ENCODE measurements at places on chromosomes 12 and 14.

GRCh38 chr12:89200217-89200616, 152.1 kb downstream of the DUSP6 start:
- DNase-seq, result no peak

DNA sequence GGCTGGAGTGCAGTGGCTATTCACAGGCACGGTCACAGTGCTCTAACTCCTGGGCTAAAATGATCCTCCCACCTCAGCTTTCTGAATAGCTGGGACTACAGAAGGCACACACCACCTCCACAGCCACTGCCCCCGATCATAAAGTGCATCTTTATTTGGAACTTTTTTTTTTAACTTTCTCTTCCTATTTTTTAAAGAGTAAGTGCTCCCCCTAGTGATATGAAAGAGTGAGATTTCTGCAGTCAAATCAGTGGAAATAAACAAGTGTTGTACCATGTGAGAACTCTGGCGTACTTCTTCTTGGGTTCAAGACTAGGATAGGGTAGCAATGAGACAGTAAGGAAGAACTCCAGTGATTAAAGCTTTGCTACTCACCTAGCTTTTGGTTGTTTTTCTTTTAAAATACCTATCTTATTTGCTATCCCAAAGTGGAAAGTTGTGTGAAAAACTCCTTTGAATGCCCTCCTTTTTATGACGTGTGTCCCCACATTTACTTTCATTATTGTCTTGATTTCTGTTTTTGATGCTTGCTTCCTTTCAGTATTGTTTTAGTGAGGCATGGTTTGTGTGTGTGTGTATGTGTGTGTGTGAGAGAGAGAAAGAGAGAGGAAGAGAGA, 6.6 kb downstream of the PPP4R4 start:
- no peak for DNase-seq

DNA sequence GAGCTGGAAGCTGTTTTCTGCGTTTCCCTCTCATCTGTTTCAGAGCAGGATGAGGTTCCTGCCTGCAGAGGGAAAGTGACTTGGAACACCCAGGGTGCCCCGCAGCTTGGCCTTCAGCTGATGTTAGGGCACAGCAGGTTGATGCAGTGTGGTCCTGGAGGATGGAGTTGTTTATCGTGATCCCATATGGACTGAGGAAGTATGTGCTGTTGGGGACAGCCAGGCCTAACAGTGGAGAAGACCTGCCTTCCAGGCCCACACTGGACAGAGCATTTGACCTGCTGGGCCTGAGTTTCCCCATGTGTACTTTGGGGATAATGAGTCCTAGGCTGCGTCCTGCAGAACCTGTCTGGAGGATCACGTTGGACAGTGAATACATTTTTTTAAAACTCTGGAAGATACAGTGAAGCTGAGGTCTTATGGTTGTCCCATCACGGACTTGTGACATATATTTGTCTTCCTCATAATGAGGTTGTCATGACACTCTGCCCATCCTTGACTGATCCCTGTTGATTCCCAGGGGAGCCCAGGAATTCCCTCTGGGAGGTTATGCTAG, 12.8 kb downstream of the SERPINA1 start:
- DNase-seq, result no peak

DNA sequence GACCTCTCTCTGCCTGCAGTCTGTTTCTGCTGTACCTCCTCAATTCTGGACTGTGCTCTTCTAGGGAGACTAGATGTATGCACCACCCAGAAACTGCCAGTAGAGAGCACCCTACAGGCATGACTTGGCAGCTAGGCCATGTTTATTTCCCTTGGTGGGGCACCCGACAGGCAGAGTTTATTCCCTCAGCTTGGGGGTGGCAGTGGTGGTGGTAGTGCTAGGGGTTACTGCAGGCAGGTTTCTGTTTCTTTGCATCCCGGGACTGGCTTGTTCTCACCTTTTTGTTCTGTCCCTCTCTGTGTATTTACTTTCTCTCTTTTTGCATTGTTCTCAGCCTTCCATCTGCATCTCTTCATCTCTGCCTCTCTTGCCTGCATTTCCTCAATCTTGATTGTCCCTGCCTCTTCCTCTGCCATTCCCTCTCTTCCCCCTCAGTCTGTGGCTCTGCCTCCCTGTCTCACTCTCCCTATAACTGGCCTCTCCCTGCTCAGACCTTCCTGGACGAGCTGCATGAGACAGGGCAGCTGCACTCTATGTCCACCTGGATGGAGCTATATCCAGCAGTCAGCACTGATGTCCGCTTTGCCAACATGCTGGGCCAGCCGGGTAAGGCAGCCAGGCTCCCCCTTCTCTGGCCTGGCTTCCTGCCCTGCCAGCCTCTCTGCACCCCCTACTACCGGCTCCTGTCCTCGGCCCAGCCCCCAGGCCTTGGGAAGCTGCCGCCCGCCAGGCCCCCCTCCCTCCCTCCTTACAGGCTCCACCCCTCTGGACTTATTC, 13.8 kb downstream of the PRPF40B start:
- no peak for DNase-seq

DNA sequence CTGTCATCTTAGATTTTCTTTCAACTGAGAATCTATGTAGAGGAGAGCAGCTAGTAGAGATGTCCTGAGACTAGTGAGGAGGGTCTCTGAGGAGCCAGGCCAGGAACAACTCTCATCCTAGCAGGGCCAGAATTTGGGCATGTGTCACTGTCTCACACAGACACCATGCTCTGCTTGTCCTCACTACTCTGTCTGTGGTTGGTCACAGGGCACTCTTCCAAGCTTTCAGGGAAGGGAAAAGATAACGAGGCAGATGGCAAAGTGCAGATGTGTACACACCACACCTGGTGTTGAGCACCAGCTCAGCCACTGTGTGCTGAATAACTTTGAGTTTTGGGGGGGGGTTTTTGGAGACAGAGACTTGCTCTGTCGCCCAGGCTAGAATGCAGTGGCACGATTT, 2.5 kb downstream of the SSPN start:
- DNase-seq, result no peak

DNA sequence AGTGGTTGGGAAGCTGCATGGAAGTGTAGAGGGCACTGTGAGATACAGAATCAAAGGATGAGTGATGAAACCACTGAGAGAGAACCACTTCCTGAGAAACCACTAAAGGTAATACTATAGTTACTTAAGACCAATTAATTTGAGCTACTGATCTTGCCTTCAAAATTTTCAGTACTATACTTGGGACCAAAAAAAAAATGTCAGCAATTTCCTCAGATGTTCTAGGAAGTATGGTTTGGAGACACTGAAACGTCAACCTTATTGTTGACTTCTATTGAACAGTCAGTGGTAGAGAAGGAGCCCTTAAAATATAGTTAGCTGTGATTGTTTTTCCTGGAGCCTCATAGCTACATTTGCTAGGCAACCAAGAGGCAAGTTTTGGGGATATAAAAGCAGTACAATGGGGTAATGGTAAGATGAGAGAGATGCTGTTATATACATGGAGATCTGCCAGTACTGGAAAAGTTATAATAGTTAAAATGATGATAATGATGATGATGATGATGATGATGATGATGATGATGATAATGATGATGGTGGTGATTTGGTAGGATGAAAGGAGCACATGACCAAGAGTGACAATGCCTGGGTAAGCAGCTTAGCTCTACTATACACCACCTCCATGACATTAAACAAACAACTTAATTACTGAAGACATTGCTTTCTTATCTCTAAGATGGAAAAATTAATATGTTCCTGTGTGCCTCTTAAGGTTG, 300.9 kb upstream of the G2E3 start:
- DNase-seq, result no peak

GRCh38 chr12:25775968-25776367, 182.5 kb upstream of the RASSF8 start:
- no peak for DNase-seq

DNA sequence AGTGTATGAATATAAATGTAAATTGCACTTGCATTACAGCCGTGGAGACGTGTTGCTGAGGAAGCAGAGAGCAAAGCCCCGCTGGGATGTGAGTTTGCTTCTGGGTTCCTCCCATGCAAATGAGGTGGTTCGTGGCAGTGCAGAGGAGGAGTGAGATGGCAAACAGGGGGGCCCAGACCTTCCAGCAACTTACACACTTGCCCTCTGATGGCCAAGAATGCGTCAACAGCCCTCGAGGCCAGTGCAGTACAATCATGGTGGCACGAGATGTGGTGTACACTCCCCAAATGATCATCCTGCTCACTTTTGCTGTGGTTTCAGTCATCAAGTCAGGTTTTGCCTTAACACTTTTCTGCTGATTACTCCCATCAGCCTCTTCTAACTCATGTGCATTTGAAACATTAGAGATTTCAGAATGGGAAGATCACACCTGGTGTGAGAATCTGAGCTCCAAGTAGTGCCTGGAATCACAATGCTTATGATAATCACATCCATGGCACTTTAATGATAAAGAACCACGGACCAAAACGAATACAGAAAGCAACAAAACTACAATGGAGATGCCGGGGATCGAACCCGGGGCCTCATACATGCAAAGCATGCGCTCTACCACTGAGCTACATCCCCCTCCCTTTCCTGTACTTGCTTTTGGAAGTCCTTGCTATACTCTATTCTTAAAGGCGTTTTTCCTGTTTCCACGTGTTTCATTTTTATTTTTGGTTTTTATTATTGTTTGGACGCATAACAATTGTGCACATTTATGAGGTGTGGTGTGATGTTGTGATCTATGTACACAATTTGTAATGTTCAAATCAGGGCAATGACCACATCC, 7.0 kb upstream of the UBC start:
- DNase-seq, result no peak

DNA sequence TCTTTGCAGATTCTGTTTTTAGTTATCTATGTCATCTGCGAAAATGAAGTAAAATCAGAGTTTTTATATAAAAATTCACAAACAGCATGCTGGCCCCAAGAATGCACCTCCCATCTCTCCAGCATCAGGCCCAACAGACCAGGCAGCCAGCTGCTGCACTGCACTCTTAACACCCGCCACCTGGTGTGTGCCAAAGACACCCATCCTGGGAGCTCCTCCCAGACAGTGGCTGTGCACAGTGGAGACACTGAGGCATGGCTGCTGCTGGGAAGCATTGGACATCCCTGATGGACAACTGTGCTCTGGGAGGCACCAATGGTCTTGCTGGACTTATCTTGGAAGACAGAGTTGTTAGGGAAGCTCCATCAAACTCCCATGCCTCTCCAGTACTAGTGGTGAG, 817.2 kb downstream of the TMEM121 start:
- DNase-seq, result no peak

DNA sequence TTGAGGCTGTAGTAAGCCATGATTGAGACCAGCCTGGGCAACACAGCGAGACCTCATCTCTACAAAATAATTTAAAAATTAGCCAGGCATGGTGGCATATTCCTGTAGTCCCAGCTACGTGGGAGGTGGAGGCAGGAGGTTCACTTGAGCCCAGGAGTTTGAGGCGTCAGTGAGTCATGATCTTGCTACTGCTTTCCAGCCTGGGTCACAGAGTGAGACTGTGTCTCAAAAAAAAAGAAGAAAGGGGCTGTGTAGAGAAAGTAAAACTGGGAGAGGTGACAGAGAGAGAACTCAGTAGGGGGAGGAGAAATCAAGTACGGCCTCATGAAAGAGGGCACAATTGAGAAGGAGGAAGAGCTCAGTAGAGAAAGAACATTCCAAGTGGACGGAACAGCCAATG, 12.4 kb downstream of the TECPR2 start:
- no peak for DNase-seq

DNA sequence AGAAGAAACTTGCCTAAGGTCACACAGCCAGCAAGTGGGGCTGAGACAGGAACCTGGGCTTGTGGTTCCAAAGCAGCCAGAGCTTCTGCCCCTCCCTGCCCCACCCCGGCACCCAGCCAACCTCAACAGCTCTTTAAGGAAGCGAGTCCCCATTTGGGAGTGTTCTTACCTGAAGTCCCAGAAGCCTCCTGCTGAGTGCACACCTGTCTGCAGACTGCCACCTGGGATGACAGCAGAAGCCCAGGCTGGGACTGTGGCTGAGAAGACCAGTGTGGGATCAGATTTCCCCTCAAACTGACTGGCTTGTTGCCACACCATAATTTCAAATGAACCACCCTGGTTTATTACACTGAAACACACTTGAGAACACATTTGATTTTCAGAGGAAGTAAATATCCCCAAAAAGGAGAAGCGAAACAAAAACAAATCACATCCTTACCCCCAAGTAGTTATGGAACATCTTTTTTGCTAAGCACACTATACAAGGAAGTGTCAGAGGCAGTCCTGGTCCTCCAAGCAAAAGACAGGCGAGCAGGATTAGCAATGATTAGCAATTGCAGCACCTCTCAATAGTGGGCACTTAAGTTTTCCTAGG, 6.3 kb upstream of the RIN3 start:
- no peak for DNase-seq

DNA sequence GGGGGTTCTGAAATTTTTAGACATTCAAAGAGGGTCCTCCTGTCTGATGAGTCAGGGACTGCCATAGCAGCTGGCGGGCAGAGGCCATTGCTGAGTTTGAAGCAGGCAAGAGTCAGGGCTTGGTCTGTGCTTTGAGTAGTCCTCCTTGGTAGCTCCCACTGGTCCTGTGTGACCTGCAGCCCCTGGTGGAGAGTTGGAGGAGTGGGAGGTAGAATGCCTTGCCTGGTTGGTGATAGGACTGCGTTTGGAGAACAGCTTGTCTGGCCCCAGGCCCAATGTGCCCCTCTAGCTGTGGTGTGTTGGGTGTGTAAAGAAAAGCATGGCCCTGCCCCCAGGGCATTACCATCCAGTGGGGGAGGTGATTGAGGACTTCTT, 116.7 kb downstream of the BEGAIN start:
- no peak for DNase-seq

DNA sequence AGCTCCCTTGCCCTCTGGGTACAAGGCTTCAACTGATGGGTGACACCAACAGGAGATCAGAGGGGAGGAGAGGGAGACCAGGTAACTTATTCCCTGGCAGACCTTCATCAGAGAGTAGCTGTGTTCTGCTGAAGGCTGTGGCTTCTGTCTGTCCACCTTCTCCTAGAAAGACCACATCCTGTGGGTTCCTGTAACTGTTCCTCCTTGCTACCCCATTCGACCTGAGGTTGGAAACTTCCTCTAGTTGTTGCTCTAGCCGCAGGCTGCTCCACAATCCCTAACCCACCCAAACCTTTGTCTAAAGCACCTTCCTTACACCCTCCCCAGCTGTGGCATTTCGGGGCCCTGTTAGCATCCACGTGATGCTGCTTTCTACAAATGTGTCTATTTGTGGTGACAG, 454.2 kb downstream of the DPF3 start:
- DNase-seq, result no peak

- no peak for DNase-seq
Observed at GRCh38 chr12:3238196-3238595, 161.0 kb downstream of the TSPAN9 start.

DNA sequence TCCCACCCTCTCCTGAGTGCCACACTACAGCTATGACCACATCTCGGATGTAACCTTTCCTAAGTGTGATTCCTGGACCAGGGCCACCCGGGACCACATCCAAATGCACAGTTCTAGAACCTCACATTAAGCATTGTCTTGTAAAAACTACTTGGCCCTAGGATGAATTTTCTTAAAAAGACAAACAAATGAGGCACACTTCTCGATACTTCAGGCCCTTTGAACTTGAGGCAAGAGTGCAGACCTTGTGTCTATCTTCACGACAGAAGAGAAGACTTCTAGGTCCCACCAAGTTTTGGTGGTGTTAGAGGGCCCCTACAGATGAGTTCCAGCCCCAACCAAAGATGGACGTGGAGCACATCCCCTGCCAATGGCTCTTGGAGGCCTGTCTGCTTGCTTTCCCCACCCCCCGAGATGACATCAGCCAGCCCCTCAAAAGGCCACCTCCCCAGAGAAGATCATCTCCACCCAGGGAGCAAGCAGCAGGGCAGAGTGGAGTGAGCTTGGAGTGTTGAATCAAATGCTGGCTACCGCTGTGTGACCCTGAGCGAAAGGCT, 9.3 kb downstream of the ISCU start:
- no peak for DNase-seq

Measured in stimulated activated CD8-positive, alpha-beta memory T cell treated with anti-CD3 and anti-CD28 coated beads, Interleukin-2, amount 100 ng/mL, for 1 hour (primary cell).